ENCODE measurements at places on chromosomes 7 and 10.

GRCh38 chr10:78853864-78854263, 214.9 kb upstream of the ZMIZ1 start:
- DNase-seq = no peak

- DNase-seq = no peak
These were observed 15.4 kb upstream of the LRRN3 start for GRCh38 chr7:111075498-111075897.

- DNase-seq = no peak
These were observed 143.9 kb upstream of the FRMD4A start for GRCh38 chr10:14474656-14475055.

- peak; percentile 51 for DNase-seq
These were observed 573 bp downstream of the BLVRA start for GRCh38 chr7:43758822-43759683.

- DNase-seq = no peak
These were observed 74.3 kb upstream of the ASAH2 start for GRCh38 chr10:50325449-50326171.

- DNase-seq = no peak
These were observed 357.9 kb downstream of the RPS24 start for GRCh38 chr10:78391585-78391984.

DNA sequence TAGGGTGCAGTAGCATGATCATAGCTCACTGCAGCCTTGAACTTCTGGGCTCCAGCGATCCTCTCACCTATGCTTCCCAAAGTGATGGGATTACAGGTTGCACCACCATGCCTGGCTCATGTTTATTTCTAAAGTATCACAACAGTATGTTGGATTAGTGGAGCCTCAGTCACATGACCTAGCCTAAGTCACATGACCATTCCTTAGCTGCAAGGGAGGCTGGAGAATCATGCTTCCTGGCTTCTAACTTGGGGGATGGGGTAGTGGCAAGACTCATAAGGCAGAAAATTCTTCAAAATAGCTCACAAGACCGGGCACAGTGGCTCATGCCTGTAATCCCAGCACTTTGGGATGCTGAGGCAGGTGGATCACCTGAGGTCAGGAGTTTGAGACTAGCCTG, 26.9 kb upstream of the TPST1 start:
- no peak for DNase-seq

DNA sequence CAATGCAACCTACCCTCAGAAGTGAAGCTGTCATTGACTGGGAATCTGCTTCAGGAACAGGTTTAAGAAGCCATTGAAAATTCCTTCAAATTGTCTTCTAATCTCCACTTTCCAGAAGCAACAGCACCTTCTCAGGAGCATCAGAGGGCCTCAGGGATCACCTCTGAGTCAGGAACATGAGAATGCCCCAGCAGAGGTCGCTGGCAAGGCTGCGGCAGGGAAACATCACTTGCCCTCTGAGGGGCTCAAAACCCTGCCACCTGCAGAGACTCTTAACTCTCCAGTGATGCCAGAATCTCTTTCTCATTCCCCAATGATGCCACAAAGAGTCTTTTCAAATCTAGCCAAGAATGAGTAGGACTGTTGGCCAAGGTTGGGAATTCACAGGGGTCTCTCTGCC, 5.9 kb upstream of the MAPK8 start:
- no peak for DNase-seq

GRCh38 chr10:127612-128432, 7.4 kb upstream of the ZMYND11 start:
- no peak for DNase-seq

- no peak for DNase-seq
These were observed 52.0 kb downstream of the JCAD start for GRCh38 chr10:30007406-30007805.

DNA sequence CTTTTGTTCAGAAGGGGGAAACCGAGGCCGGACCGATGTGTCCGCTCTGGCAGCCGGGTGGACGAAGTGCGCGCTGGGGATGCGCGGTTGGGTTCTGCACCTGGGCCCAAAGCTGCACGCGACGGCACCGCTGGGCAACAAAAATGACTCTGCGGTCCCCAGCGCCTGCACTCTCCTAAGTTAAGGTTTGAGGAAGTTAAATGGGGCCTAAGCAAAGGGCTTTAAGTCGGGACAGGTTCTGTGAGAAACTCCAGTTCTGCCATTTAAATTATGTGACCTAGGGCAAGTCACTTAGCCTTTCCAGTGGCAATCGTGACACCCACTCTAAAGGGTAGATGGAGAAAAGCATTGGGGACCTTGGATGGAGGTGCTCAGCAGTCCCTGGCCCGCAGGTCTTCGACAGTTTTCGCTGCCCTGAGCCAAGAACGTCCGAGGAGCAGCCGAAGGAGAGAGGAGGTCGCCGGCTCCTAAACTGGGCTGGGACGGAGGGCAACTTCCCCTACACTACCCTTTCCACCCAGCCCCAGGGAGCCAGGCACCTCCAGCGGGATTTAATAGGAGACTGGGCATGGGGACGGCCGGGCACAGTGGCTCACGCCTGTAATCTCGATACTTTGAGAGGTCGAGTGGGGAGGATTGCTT, 534 bp upstream of the ACBD5 start:
- DNase-seq = peak; percentile 38

- DNase-seq = no peak
These were observed 168.4 kb downstream of the SORCS3 start for GRCh38 chr10:104809288-104810090.

GRCh38 chr7:2209961-2210323, 22.8 kb downstream of the MAD1L1 start:
- DNase-seq = no peak

GRCh38 chr7:139065323-139065722, 29.5 kb upstream of the ZC3HAV1L start:
- DNase-seq = no peak

GRCh38 chr7:23018750-23019149, 4.8 kb upstream of the HYCC1 start:
- peak; percentile 2 for DNase-seq

DNA sequence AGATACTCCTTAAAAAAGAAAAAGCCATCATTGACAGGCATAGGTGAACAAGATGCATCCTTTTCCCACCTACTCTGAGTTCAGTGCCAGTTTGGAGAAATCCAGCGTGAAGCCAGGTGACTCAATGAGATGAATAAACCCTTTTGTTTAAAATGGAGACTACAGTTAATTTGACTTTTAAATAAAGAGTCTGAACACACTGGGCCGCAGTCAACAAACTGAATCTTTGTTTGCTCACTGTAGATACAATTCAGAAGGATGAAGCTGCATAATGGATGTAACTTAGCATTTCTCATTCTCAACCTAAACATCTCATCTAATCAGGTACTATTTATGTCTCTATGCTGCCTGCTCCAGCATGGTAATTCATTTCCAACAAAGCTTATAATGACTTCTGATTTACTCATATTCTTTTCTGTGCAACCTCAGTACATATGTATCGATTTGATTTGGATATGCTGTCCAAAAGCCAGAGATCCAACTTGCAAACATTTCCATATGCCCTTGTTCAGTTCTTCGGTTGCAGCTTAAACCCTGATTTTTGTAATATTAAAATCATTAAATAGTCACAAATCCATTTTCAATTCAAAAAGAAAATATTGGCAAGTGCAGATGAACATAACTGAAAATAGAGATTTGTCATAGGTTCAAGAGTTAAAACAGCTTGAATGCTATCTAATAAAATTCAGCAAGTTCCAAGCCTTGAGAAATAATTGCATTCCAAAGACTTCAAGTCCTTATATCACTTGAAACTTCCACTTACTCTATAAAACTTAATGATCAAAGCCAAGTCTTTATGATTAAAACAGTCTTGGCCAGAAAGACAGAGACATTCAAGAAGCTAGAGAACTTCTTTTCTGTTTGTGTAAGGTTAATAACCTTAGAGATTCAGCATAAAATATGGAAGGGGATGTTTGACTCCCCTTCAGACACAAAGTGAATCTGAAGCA, 67.8 kb downstream of the CPVL start:
- no peak for DNase-seq

- DNase-seq = no peak
These were observed 1233.4 kb downstream of the XPNPEP1 start for GRCh38 chr10:108689891-108690290.

GRCh38 chr7:39623732-39624441, 515 bp downstream of the RALA start:
- no peak for DNase-seq

- DNase-seq = no peak
These were observed 188.8 kb downstream of the ZNF438 start for GRCh38 chr10:30842894-30843293.

DNA sequence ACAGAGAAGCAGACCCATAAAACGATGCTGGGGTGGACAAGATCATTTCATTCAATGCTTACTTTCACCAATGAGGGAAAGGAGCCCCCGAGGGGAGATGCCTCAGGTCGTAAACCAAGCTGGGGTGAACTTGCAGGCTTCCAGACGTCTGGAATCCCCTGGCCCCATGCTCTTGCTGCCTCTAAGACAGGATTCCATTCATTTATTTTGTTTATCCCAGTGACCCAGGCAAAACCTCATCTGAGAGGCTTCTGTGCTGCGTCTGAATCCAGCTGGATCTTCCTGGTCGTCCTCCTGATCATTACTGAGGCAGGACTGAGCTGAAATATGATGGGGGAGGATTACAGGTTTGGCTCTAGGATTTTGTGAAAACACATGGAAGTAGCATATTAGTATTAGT, 182.9 kb downstream of the MYOF start:
- no peak for DNase-seq

DNA sequence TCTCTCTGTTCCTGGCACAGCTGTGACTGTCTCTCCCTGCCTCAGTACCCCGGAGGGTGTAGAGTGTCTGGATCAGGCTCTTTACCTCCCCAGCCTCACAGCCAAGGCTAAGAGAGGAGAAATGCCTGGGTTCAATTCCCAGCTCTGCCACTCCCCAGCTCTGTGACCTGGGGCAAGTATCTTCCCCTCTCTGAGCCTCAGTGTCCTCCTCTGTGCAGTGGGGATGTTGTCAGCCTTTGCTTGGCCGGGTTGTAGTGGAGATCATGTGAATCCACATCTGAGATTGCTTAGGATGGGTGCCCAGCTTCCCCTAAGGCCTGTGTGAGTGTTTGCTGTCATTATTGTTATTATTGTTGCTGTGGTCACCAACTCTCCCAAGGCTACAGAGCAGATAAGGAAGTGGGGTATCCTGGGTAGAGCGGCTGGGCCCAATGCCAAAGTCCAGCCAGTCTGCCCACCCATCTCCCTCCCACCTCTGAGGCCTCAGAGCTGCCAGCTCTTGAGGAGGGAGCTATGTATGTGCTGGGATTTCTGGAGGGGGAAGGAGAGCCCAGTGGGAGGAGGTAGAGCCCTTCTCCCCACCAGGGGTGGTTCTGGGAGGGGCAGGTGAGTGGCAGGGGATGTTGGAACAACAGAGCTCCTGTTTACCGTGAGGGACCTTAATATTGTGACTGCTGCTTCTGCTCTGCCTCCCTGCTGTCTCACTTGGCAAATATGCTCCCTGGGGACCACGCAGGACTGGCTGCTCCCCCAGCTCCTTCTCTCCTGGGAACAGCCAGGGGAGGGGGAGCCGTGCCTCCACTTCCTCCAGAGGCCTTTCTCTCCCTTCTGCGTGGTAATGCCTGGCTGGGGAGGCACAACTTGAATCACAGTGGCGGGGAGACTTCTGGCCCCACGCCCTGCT, 170.5 kb downstream of the RPS24 start:
- no peak for DNase-seq

DNA sequence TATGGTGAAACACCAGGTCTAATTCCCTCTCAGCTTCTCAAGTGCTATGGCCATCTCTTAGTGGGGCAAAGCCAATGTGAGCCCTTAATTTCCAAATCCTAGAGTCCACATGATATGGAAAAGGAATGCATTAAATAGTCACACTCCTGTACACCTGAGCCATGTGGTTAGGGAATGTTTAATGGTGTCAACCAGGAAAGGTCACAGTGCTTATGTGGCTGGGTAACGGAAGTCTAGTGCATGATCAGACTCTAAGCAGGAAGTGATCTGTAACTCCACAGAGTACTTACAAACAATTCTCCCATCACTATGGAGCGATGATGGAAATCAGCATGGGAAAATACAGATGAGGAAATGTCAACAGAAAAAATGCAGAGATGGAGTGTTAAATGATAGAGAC, 148.8 kb downstream of the MAGI2 start:
- DNase-seq = no peak

DNA sequence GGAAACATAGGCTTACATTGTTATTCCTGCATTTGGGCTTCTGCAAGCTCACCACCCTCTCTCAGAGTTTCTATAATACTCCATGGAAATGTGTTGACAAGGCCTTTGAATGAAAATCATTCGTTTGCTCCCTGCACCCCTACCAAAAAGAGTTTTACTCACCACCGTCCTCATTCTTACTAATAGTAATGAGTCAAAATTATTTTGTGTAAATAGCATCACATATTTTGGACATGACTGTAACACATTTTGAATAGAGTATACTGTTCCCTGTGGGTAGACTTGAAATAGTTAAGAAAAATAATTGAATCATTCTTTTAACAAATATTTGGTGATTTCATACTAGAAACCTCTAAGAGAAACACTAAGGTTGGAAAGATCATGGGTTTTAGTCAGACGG, 84.6 kb downstream of the AKAP9 start:
- DNase-seq = no peak

GRCh38 chr7:51187941-51188340, 128.7 kb downstream of the COBL start:
- peak; percentile 58 for DNase-seq

- DNase-seq = no peak
These were observed 4.9 kb downstream of the FAM53B start for GRCh38 chr10:124739119-124739921.

DNA sequence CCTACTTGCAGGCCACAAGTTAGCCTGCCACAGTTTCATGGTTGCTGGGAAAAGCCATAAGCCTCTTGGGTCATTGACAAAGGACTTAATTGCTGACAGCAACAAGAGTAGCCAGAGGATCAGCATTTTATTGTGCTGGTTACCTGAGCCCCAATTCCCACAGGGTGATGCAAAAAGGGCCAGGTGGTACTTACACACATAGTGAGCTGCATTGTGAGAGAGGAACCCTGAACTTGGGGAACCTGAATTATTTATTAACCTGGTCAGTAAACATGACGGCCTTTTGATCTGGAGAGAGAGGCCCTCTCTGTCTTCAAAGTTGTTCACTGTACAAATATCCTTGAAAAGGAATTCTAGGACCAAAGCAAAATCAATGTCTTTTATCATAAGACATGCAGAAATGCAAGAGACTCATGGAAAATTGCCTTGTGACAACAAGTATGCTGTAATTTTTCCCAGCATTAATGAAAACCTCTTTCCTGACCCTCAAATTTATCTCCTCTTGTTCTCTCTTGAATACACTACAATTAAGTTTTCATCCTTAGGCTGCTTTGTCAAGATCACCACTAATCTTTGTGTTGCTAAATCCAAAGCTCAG, 102.9 kb upstream of the PHYHIPL start:
- no peak for DNase-seq

DNA sequence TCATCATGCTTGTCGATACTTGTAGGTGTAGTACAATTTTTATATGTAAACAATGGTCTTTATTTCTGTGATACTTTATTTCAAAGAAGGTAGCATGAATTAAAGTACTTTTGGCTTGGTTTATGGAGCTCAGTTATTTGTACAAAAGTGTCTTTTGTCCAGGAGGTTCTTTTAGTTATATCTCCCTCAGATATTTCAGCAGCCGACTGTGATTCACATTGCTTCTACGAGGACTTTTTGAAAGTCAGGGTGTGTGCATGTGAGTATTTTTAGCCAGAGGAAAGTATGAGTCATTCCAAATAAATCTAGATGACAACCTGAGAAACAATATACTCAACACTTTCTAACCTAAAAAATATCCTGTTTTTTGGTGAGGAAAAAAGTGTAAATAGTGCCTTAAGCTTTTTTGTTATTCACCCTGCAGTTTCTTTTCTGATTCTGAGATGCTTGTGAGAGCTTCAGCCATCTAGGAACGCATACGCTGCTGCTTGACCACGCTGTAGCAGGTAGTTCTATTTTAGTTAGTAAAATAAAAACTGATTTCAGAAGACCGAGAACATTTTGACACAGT, 595 bp upstream of the SUN1 start:
- DNase-seq = no peak
